ENCODE measurements at places on chromosomes 1 and 21. TPM values are rescaled to one million over a fixed set of nuclear protein-coding genes. Genes with fewer than 3 reads are reported as not detected.
A peak's percentile ranks its signal among the peaks of the same experiment; 100 is the strongest.

- DNase-seq, result peak; percentile 87
These were observed 12.5 kb upstream of the ATF3 start for GRCh38 chr1:212595787-212596714.

DNA sequence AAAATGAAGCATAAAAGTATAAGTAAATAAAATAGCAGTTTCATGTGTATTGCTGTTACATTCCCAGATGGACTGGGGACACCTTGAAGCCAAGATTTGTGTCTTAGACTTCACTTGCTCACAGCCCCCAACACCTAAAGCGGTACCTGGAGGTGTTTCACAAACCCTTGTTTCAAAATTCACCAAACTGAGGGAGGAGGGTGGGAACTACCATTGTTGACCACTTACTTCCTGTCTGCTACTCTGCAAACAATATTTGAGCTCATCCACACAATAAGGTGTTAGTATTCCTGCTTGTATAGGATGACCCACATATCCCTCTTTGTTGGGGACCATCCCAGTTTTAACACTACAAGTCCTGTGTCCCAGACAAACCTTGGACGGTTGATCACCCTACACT, 115.9 kb upstream of the SYT6 start:
- DNase-seq, result no peak

DNA sequence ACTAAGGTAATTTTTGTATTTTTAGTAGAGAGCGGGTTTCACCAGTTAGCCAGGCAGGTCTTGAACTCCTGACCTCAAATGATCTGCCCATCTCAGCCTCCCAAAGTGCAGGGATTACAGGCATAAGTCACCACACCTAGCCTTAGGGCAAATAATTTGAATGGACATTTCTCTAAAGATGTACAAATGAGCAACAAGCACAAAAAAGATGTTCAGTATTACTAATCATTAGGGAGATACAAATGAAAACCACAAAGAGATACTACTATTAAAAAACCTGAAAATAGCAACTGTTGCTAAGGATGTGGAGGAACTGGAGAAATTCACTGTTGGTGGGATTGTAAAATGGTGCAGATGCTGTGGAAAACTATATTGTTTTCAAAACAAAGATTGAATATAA, 79.1 kb downstream of the GABPA start:
- DNase-seq, result no peak

DNA sequence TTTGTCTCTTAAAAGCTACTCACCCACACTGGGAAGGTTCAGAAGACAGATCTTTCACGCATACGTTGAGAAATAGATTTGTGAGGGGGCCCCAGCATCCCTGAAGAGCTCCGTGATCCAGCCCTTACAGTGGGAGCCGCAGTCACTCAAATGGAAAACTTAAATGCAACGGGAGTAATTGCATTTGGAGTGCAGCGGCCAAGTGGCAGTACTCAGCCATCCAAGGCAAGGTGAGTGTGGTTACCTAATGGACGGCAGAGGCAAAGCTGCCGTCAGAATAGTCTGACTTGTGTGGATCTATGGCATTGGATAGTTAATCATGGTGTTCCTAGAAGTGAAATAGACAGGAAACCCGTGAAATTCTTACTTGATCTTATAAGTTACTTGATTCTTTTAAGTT, 5.1 kb downstream of the SPSB1 start:
- no peak for DNase-seq

GRCh38 chr21:44869781-44870747, 3.4 kb downstream of the PTTG1IP start:
- no peak for DNase-seq

- peak; percentile 74 for DNase-seq
These were observed 220.0 kb downstream of the SETD4 start for GRCh38 chr21:35840197-35840799.

DNA sequence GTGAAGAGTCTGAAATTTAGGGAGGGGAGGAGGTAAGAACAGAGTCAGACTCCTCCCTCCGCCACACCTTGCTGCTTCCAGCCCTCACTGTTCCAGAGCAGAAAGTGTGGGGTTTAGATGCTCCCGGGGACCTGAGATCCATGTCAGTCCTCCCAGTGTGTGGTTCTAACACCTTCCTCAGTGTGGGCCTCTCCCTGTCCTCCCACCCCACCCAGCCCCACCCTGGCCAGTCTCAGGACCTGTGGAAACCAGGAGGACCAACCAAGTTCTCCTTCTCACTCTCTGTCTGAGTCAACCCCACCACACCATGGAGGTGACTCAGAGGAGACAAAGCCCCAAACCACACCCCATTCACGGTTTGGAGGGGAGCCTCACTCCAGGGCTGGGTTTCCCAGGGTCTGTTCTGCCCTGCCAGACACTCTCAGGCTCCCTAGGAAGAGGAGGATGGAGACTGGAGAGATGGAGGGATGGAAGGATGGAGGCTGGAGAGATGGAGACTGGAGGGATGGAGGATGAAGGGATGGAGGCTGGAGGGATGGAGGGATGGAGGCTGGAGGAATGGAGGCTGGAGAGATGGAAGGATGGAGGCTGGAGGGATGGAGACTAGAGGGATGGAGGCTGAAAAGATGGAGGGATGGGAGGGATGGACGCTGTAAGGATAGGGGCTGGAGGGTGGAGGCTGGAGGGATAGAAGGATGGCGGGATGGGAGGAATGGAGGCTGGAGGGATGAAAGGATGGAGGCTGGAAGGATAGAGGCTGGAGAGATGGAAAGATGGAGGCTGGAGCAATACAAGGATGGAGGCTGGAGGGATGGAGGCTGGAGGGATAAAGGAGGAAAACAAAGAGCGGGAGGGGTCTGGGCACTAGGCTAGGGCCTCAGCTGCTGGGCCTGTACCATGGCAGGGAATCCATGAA, 100.9 kb upstream of the RUNX3 start:
- DNase-seq, result no peak

GRCh38 chr1:198156745-198157240, at the start of gene NEK7:
TSS of gene NEK7 (plus strand) at chr1:198156998. CDS start at chr1:198232581, 75,583 bp downstream.
- peak; percentile 88 for DNase-seq

DNA sequence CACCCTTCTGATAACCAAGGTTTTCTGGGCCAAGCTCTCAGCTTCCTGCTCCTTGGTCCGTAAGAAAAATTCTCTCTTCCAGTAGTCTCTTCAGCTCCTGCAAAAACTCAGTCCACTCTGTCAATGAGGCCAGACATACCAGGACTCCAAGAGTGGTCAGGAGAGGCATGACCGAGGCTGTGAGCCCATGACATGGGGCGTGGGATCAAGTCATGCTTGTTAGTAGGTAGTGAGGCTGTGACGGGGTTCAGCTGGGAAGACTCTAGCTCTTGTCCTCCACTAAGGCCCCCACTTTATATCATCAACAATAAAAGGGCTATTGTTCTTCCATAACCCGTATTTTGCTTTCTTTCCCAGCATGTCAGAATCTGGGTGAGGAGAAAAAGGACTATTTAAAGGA, 10.1 kb upstream of the HCRTR1 start:
- no peak for DNase-seq

DNA sequence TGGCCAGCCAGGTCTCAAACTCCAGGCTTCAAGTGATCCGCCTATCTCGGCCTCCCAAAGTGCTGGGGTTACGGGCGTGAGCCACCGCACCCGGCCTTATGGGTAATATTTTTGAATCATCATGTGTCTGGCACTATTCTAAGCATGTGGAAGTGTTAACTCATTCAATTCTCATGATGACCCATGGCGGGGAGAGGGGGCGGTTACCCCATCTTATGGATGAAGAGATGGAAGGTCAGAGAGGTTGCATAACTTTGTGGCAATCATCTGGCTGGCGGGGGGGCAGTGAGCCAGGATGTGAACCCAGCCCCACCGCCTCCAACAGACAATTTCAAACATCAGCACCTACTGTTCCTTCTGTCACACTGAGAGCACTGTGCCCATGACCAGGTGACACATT, 11.5 kb upstream of the TAS1R2 start:
- no peak for DNase-seq

GRCh38 chr1:223747838-223748335, 35.5 kb downstream of the CAPN2 start:
- peak; percentile 50 for DNase-seq

DNA sequence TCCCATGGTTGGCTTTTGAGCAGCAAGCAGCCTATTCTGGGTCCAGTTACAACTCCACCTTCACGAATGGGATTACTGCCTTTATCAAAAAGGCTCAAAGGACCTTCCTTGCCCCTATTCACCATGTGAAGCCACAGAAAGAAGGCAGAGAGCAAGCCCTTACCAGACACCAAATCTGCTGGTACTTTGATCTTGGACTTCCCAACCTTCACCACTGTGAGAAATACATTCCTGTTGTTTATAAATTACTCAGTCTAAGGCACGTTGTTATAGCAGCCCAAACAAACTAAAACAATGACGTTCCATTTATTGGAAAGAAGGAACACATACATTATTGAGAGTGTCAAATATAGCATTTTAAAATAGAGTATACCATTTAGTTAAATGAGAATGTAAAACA, 1557.9 kb downstream of the PLA2G4A start:
- DNase-seq, result no peak

DNA sequence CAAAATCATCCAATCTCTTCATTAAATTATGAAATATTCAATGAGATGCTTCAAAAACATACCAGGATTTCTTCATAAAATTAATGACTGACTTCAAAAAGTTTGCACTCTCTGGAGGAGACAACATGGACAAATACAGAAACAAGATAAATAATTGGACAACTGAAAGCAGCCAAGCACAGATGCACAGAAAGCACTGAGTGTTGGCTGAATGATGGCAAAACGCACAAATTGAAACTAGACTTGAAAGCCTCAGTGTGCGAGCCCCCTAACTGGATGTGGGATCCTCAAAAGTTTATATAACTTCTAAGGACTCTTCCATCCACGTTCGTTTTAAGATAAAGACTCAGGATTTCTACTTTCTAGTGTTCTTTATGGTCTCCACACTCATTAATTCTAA, 27.9 kb downstream of the RGS18 start:
- DNase-seq, result no peak

Gene CTSS
- 34.0 TPM for polyA plus RNA-seq

Gene CASQ1
- 0.66 TPM for polyA plus RNA-seq

Gene RAB7B
- 0.45 TPM for polyA plus RNA-seq

Gene FCRL6
- not detected for polyA plus RNA-seq

Gene SYCP1
- not detected for polyA plus RNA-seq

Gene C1orf226
- polyA plus RNA-seq, result 12.9 TPM

Gene ANKRD45
- 0.24 TPM for polyA plus RNA-seq

Gene EFNA1
- polyA plus RNA-seq, result 50.6 TPM
